ENCODE measurements at places on chromosomes 5 and 9. TPM values are rescaled to one million over a fixed set of nuclear protein-coding genes. Genes with fewer than 3 reads are reported as not detected.

- DNase-seq, result no peak
These were observed 210.7 kb upstream of the DMRT1 start for GRCh38 chr9:630817-631216.

DNA sequence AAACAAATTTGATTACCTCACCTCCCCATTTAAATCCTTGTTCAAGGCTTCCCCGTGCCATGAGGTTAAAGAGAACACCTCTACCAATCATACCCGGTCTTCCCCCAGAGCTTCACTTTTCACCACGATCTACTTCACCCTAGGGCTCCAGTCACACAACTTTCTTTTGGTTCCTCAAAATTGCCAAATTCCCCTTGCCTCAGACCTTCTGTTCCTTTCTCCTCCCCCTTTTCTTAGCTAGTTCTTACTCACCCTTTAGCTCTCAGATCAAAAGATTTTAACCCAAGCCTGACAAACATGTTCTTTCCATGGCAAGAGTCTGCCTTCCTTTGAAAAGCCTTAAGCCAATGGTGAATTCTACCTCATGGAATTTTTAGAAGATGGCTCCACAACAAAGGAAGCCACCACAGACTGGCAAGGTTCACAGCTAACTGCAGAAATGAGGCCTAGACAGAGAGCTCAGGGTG lies 56.7 kb downstream of the MAPKAP1 start:
- DNase-seq, result no peak

Gene LECT2
- not detected for total RNA-seq

Gene TRMO
- total RNA-seq, result 31.8 TPM

Gene PLPP6
- 10.3 TPM for total RNA-seq

All from activated CD4-positive, alpha-beta T cell treated with anti-CD3 and anti-CD28 coated beads, Interleukin-2, amount 10 ng/mL, durations not matched to agents 7 days and 5 days (primary cell).